Activated T-cell treated with anti-CD3 and anti-CD28 coated beads, Interleukin-2, amount 50 U/mL, for 72 hours (primary cell): ENCODE measurements at places on chromosomes 7 and 10.

DNA sequence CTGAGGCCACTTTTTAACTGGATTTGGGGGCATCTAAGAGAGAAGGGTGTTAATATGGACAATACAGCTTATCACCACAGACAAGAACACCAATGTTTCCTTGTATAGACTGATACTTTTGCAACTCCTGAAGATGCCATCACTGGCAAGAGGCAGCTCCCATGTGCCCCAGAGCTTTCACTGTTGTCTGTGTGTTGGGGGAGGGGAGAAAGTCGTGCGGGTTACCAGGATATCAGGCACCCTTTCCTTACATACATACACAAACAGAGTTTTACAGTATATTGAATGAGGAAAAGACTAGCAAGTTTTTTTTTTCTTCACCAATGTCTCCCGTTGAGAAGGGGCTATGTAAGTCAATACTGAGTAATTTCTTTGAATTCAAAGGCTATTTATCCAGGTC is 4.1 kb upstream of the DLX6 start:
- H3K4me1 ChIP-seq: peaks cover 21% of the 10 kb centered on the region
- no peak overlapping the region for H3K4me3 ChIP-seq
- peaks cover 3% of the 10 kb centered on the region for H3K36me3 ChIP-seq
- H3K27ac ChIP-seq: no peak overlapping the region
- H3K27me3 ChIP-seq: peaks cover 73% of the 10 kb centered on the region

- no peaks in the 10 kb centered on the region for H3K36me3 ChIP-seq
- H3K4me3 ChIP-seq: no peak overlapping the region
- no peak overlapping the region for H3K27ac ChIP-seq
- DNase-seq: no peak
- peaks cover 20% of the 10 kb centered on the region for H3K27me3 ChIP-seq
Observed at GRCh38 chr7:154795437-154795836, 207.5 kb downstream of the PAXIP1 start.

DNA sequence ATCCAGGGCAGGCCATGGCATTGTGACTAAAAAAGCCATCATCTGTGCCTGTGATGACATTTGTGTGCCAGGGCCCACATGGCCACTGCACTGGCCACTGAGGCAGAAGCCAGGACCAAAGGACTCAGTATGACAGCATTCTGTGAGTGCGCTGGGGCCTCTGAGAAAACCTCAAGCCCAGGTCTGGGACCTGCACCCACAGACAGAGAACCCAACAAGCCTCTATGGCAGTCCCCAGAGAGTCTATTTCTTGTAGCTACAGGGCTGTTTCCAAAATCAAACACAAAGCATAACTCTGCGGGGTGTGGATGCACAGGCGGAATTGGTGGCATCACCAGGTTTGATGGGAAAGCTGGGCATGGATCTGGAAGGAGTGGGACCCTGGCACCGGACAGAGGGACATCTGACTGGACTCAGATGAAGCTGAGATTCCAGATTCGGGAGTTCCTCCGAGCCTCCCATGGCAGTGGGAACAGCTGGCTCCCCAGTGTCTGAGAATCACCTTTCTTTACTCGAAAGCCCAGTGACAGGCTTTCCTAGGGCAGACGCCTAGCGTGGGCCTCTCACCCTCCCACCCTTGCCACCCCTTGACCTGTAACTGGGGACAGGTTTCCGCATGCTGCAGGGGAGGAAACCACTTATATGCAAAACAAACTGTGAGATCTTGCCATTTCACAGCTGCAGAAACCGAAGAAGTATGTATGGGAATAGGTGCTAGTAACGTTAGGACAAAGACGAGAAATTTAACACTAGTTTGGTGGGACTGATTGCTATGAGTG is 70.6 kb upstream of the RHEB start:
- no peak overlapping the region for H3K4me3 ChIP-seq
- H3K27ac ChIP-seq: no peak overlapping the region
- no peaks in the 10 kb centered on the region for H3K36me3 ChIP-seq
- DNase-seq: no peak
- no peaks in the 10 kb centered on the region for H3K27me3 ChIP-seq

DNA sequence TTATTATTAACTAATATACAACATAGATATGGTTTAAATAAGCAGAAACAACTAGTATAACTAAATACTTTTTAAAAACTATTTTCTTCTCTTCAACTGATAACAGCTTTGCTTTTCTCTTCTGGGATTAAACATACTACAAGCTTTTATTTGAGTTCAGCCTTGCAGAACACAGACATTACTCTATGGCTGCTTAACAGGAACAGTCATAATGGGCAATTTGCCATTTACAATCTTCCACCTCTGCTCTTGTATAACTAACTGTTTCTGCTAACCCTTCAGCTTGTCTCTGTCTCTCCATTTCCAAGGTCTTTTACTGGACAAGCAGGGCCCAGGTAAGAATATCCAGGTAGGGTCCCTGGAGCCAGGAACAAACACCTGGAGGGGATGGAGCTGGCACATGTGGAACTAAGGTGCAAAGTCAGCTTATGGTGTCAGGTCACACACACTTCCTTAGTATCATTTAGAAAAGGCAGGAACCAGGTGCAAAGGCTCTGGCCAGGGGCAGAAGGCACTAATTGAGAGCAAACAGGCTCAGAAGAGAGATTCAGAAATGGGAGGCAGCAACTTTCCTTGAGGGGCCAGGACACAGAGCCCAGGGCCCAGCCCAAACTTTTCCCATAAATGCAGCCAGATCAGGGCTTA is 93.1 kb downstream of the STRA8 start:
- no peak overlapping the region for H3K4me3 ChIP-seq
- no peak overlapping the region for H3K27ac ChIP-seq
- H3K4me1 ChIP-seq: no peaks in the 10 kb centered on the region
- no peak for DNase-seq
- peaks cover 6% of the 10 kb centered on the region for H3K36me3 ChIP-seq

DNA sequence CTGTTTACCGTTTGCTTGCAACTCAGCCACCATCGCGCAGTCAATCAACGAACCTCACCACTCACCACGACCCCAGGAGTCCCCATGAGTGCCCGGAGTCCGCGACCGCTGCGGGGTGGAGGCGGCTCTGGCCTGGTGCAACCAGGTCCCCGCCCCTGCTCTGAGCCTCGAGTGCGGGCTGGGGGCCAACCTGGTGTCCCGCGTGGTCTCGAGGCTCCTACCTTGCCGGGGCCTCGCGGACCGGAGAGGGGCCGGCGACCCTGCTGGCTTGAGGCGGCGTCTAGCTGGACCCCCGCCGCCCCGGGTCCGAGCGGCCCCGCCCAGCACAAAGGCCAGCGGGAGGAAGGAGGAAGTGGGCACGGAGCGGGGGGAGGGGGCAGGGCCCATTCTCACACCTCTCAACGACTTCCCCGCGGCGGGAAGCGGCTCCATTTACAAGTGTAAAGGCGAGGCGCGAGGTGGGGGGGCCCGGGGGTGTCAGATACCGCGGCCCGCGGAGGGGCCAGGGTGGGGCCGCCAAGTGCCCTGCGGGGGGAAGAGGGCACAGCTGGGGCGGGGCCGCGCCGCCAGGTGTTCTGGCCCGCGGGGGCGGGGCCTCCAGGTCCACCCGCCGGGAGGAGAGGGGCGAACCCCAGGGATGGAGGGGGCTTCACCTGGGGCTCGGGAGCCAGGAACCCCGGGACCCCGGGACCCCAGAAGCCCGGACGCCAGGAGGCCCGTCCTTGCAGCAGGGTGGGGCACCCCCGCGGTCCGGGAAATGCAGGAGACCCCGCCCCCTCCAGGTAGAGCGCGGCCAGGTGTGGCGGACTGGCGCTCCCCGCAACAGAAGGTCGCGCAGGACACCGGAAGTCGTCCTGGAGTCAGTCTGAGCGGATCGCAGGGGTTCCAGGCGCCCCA is 8.6 kb downstream of the CTBP2 start:
- no peaks in the 10 kb centered on the region for H3K36me3 ChIP-seq
- DNase-seq: no peak
- no peaks in the 10 kb centered on the region for H3K4me1 ChIP-seq
- peaks cover 66% of the 10 kb centered on the region for H3K27me3 ChIP-seq
- no peak overlapping the region for H3K27ac ChIP-seq

GRCh38 chr10:74018241-74018640 is 20.3 kb downstream of the VCL start:
- no peaks in the 10 kb centered on the region for H3K36me3 ChIP-seq
- H3K27me3 ChIP-seq: no peaks in the 10 kb centered on the region
- no peak overlapping the region for H3K27ac ChIP-seq
- H3K4me3 ChIP-seq: no peak overlapping the region
